ENCODE measurements at places on chromosomes 13 and 19.

GRCh38 chr13:50709058-50709457 is 134.4 kb downstream of the DLEU7 start:
- DNase-seq = no peak

- no peak for DNase-seq
Measured at GRCh38 chr19:57348136-57348535, 2.9 kb upstream of the ZNF304 start.

DNA sequence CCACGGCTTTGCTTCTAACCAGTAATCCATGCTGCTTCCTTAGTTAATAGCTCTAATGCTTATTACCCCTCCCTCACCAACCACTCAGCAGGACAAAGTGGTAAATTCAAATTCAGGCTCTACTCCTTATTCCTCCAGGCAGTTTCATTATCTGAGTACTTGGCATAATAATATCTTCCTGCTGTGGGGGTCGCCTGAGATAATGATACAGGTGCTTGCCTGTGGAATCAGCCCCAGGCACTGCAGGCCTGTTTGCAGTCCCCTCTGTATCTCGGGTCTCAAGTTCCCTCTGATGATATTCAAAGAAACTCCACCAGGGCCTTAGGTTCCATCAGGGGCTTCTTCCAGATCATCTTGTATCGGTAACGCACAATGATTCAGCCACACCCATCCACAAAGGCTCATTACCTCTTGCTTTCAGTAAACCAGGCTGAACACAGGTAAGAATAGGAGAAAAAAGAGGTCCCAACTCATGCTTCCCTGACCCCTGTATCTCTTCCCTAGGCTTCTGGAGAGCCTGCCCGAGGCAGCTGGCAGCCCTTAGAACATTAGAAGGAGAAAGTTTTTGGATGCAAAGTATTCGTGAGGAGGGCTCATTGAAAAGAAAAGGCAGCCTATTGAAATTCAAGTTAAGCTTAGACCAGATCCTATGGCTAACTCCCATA is 14.3 kb upstream of the FOXO1 start:
- no peak for DNase-seq

GRCh38 chr13:94716016-94716415 is 3.7 kb upstream of the SOX21 start:
- DNase-seq = no peak

GRCh38 chr13:78770601-78771000 is 111.6 kb upstream of the OBI1 start:
- DNase-seq = no peak

GRCh38 chr13:59963827-59964226 is 199.9 kb downstream of the DIAPH3 start:
- DNase-seq = no peak

All from stimulated activated CD4-positive, alpha-beta T cell treated with anti-CD3 and anti-CD28 coated beads, Interleukin-1b, Interleukin-23, amount 100 ng/mL, for 24 hours (primary cell).